ENCODE measurements at places on chromosomes 16 and 17.

DNA sequence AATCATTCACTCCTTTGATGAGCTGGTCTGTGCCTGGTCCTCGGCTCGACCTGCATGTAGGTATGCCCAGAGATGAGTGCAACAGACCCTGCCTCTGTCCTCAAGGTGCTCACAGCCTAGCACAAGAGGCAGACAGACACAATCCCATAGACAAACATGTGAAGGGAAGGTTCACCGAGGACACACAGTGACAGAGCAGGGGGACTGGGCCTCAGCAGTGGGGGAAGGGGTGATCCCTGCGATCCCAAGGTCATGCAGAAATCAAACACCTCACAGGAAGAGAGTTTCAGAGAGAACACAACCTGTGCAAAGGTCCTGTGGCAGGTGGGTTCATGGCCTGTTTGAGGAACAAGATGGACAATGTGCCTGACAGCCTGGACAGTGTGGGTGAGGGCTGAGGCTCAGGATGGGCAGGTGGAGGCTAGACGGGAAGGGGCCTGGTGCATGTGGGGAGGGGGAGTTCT lies 4.2 kb upstream of the VASN start:
- DNase-seq = no peak

GRCh38 chr16:23026784-23027362 lies 122.4 kb downstream of the USP31 start:
- no peak for DNase-seq

DNA sequence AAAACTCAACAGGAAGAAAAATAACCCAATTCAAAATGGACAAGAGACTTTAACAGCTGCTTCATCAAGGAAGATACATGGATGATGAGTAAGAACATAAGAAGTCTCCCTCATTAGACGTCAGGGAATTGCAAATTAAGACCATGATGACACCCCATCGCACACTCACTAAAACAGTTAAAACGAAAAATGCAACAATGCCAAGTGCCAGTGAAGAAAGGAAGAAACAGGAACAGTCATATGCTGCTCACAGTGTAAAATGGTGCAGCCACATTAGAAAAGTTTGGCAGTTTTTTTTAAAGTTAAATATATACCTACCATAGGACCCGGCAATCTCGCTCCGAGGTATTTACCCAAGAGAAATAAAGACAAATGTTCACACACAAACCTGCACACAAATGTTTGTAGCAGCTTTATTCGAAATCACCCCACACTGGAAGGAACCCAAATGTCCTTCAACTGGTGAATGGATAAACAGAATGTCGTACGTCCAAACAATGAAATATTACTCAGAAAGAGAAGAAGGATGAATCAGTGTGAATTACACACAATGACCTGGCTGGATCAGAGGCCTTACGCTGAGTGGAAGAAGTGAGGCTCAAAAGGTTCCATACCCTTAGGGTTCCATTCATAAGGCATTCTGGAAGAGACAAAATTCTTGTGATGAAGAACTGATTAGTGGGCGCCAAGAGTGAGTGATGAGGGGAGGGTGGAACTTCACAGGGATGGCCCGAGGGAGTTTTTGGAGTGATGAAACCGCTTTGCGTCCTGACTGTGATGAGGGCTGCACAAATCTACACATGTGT lies 110.3 kb downstream of the C16orf95 start:
- no peak for DNase-seq

GRCh38 chr16:83814659-83814985 lies 6.8 kb downstream of the HSBP1 start:
- DNase-seq = no peak

DNA sequence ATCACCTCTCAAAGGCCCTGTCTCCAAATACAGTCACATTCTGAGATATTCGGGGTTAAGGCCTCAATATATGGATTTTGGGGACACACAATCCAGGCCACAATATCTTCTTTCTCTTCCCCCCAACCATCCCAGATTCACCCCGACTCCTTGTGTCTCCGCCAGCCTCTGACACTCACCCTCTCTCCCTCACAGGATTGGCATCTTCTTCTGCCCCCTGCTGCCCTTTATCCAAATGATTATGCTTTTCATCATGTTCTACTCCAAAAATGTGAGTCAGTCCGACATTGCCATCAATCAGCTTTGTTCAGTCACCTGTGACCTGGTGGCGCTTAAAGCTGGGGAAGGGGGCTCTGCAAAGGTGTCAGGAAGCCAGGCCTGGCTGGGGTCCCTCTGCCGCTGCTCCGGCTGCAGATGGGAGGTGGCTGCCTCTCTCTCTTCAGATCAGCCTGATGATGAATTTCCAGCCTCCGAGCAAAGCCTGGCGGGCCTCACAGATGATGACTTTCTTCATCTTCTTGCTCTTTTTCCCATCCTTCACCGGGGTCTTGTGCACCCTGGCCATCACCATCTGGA lies 35.1 kb downstream of the GDE1 start:
- DNase-seq = no peak

- no peak for DNase-seq
Measured at GRCh38 chr17:74742978-74743545, 5.4 kb upstream of the NHERF1 start.

- no peak for DNase-seq
Measured at GRCh38 chr16:68426347-68426652, 22.0 kb downstream of the SMPD3 start.

GRCh38 chr16:66553223-66553622 lies 847 bp downstream of the CKLF start:
- DNase-seq = no peak

DNA sequence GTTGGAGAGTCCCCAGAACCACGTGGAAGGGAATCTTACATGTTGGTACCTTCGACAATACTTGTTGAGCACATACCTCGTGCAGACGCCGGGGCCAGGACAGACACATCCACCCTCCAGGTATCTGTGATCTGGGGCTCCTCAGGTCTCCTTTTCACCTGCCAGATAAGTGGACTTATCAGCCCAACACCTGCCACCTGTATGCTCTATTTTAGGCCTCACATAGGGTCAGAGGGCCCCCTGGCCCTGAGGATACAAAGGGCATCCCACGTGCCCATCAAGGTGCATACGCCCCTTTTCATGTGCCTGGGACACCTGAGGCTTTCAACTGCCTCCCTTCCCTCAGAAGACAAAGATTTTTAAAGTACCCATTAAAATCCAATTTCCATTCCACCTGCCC lies 212.7 kb downstream of the MRTFB start:
- no peak for DNase-seq

- peak; percentile 5 for DNase-seq
Measured at GRCh38 chr17:43020789-43021740, 1.1 kb downstream of the VAT1 start.

DNA sequence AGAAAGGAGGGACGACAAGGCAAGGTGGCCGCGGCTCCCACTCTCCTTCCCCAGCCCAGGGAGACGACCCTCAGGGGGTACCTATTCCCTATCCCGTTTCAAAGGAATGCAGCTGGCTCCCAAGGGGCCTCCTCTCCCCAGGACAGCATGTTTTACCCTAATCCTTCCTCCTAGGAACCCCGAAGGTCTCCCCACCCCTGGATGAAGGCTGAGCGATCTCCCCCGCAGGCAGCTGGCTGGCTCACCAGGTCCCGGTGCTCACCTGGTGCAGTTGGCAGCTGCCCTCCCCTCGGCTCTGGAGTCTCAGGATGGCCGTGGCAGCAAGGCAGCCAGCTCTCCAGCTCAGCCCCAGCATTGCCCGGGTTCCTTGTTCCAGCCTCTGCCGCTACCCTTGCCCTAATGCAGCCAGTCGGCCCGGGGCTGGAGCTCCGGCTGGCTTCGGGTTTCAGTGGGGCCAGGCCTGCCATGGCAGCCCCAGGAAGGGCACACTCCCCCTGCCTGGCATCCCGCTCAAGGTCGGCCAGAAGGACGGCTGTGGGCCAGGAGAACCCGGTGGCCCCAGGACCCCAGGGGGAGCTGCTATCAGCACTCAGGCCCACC lies 4.6 kb downstream of the CLUH start:
- no peak for DNase-seq

DNA sequence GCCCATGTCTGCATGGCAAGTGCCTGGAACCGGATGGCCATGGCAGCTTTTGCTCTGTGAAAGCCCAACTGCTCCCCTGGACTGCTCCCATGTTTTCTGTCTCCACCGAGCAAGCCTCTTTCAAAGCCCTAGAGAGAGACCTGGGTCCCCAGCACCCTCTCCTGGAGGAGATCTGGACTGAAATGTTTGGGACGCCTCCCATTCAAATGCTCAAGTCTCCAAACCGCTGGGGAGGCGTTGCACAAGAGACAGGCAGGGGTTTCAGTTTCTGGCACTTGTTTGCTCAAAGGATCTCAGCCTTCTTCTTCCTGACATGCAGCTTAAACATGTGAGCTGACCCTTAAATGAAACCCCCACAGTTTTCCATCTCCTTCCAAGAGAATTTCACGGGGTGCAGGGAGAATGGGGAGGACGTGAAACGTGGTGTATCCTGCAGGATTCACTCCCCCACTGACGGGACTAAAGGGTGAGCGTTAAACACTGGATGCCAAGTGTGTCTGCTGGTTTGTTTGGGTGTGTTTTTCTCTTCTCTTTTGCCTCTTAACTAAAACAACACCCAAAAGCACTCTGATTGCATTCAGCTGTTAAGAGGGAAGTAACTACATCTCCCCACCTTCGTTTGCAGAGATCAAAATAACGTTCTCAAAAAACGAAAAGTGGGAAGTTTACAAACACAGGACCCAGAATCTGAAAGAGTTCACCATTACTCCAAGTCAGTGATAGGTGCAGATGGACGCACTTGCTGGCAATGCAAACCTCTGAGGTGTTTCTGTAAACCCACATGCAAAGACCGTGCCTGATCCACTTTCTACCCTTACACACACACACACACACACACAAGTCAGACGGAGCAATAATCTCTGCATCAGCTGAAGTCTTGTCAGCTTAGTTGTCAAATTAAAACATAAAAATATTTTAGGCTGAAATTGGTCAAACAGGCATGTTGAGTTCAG lies 256.9 kb downstream of the C16orf95 start:
- DNase-seq = no peak

DNA sequence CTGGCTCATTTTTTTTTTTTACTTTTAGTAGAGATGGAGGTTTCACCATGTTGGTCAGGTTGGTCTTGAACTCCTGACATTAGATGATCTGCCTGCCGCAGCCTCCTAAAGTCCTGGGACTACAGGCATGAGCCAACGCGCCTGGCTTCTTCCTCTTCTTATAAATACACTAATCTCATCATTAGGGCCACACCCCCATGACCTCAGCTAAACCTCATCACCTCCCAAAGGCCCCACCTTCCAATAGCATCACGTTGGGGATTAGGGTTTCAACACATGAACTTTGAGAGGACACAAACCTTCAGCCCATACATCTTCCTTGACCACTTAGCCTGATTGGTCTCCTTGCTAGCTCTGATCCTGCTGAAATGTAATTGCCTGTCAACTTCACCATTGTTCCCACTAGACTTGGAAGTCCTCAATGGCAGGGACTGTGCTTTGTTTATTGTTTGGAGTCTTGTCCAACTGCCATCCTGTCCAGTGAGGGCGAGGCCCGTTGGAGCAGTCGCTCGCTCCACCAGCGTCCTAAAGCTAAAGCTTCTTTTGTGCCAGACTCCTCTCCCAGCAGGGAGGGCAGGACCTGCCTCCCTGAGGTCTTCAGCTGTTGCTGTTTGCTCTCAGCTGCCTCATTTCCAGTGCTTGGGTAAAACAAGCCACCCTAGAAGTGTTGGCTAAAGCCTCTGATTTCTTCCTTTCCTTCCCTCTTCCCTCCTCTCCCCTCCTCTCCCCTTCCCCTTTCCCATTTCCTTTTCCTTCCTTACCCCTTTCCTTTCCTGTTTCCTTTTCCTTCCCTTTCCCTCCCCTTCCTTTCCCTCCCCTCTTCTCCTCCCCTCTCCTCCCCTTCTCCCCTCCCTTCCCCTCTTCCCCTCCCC lies 85.3 kb downstream of the HAPSTR1 start:
- no peak for DNase-seq

DNA sequence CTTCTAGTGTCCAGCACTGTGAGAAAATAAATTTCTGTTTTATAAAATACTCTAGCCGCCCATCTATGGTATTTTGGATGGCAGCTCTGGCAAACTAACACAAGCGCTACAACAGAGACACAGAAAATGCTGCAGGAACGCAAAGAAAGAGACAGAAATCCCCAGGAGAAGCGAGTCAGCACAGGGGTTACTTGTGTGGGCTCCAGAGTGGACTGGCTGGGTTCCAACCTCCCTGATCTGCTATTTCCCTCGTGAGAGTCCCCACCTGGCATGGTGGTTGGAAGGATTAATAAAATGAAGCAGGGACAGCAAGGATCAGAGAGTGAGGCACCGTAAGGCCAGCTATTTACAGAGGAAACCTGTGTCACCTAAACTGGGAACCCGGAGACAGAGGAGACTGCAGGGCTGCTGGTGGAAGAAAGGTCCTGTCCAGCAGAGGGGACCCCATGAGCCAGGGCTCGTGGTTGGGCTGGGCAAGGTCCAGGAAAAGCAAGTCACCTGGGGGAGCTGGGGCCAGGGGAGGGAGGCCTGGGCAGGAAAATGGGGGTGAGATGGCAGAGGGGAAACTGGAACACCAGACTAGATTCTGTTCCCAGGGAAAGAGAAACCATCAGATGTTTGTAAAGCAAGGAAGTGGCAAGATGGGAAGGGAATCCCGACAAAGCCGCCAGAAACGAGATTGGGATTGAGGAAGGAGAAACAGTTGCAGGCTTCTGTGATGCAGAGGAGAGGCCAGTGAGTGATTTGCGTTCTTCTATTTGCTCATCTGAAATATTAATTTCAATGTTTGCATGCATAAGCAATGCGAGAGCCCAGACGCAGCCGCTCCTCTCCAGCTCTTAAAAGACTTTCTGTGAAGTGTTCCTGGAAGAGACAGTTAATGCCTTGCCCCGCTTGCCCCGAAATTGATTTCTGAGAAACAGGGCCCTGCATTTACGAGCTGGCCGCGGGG lies 63.0 kb upstream of the TEKT3 start:
- DNase-seq = no peak

DNA sequence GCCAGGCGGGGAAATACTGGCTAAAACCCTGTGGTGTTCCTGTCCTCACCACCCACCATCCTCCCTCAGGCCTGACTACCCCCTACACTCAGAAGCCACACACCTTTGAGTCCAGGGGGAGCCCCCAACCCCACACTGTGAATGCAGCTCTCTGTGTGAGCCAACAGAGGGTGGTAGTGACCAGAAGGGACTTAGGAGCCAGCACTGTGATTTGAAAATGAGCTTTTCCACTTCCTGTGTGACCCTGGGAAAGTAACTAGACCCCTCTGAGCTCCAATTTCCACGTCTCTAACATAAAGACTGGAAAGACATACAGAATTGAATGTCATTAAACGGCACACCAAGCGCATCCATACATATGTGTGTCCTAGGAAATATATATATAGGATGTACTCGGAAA lies 58.7 kb downstream of the SDK2 start:
- DNase-seq = no peak

GRCh38 chr16:88650749-88651275 lies at the start of gene CYBA:
Gene CYBA (minus strand): TSS chr16:88651053. CDS start chr16:88651013, 40 bp downstream.
- peak; percentile 13 for DNase-seq

All from NCI-H2029 (cell line).